ENCODE measurements at places on chromosomes 1 and 21.

DNA sequence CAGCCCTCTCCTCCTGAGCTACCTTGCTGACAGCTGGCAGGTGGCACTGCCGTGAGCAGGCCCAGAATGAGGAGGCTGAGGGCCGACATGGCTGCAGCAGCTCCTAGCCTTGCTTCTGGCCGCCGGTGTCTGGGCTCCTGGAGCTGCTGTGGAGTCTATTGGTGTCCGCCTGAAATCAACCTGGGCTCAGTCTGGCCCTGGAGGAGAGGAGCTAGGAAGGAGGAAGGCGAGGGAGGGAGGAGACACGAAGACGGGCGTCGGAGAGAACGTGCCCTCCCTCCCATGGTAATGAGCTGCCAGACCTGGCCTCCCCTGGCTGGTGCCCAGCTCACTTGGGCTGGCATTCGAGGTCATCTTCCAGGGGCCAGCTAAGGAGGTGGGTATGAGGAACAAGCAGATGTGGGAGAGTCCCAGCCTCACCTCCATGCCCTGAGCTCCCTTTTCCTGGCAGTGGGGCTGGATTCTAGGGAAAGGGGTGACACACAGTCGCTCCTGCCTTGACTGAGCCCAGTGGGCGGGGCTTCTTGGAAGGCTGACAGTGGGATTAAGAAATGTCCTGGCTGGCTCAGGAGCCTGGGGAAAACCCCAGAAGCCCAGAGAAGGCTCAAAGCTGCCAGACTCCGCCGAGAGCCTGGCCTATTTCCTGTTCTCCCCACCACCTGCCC is at the start of gene PDZK1IP1:
TSS of gene PDZK1IP1 (minus strand) at position 193 of the 665 bp plus-strand sequence. CDS start at position 89, 104 bp downstream.
- DNase-seq: peak; percentile 51

DNA sequence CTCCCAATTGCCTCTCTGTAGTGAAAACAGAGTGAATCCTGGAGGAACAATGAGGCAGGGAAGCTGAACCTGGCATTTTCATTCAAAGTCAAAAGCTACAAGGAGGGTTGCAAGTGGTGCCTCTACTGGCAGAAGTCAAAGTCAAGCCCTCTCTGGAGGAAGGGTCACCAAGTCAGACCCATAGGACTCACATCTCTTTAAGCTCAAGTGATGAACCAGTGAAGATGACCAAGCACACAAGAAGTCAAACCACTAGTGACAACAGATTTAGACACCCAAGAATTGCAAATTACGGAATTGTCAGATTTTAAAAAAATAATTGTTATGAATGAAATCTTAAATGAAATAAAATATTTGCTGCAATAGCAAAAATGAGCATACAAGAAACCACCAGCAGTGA is 81.1 kb upstream of the ATP1B1 start:
- no peak for DNase-seq

GRCh38 chr1:228646717-228647522 is 88.4 kb upstream of the RHOU start:
- DNase-seq: peak; percentile 47

GRCh38 chr1:24905979-24906720 is 23.9 kb downstream of the RUNX3 start:
- no peak for DNase-seq

DNA sequence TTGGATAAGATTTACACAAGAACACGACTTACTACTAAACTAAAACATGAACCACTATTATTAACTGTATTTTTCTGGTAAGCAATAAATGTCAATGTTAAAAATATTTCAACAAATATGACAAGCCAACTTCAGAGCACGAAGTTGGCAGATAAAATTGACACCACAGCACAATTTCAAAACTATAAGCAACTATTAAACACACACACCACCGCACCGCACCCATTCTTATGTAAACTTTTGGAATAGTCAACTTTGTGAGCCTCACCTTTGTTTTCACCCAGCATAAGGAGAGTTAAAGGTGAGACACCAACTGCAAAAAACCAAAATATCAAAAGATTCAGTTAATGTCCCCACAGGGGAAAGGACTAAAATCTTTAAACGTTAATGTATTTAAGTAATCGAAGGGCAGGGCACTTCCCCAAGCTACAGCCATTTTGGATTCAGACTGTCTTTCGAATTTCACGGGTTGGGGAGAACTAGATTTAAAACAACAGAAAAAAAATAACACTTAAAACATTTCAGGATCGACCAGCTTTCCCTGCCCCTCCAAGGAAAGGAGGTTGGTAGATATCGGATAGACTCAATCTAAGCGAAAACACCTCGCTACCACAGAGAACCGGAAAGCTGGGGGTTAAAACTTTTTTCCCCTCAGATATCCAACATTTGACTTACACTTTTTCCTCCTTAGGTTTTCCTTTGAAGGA is 872 bp downstream of the GPBP1L1 start:
- peak; percentile 2 for DNase-seq

- no peak for DNase-seq
Measured at GRCh38 chr1:31981456-31981839, 32.2 kb upstream of the KHDRBS1 start.

- no peak for DNase-seq
Measured at GRCh38 chr21:36723371-36723881, 24.5 kb downstream of the SIM2 start.

DNA sequence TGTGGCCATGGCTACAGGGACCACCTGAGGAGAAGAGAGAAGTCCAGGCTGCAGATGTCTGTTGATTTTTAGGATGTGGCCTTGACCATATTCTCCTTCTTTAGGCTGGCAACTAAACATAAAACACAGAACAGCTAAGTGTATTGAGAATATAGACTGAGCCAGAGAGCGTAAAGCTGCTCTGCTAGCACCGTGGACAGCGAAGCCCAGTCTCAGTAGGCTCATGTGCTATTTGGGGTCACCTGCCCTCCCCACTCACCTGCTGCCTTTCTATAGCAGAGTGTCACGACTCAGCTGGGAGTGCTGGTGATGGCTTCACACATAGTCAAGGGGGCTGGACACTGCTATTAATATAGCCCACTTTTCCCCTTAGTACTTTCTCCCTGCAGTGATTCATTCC is 278.5 kb downstream of the KCNH1 start:
- DNase-seq: no peak

- no peak for DNase-seq
Measured at GRCh38 chr21:16258844-16259611, 529.2 kb downstream of the USP25 start.
